ENCODE measurements at places on chromosomes 12 and 14. TPM values are rescaled to one million over a fixed set of nuclear protein-coding genes. Genes with fewer than 3 reads are reported as not detected.

DNA sequence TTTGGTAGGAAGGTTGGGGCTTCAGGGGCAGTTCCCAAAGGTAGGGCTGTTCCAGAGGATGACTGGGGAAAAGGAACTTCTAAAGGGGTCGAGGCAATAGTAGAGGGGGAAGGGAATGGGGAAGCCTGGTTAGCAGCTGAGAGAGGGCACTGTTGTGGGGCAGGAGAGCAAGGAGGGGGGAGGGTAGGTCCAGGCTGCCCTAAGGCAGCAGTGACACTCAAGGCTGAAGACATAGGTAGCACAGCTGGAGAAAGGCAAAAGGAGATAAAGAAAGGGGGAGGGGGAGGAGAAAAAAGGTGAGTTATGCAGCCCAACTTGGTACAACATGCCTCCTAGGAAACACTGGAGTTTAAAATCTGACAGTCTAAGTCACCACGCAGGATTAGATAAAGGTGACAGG lies 3.9 kb downstream of the NACA start:
- 0 out of 2 replicates have a peak overlapping the region, but pooled peaks have one; percentile 12 for H3K27ac ChIP-seq
- peaks cover 72% of the 10 kb centered on the region for H3K36me3 ChIP-seq
- peaks cover 22% of the 10 kb centered on the region for H3K4me1 ChIP-seq

DNA sequence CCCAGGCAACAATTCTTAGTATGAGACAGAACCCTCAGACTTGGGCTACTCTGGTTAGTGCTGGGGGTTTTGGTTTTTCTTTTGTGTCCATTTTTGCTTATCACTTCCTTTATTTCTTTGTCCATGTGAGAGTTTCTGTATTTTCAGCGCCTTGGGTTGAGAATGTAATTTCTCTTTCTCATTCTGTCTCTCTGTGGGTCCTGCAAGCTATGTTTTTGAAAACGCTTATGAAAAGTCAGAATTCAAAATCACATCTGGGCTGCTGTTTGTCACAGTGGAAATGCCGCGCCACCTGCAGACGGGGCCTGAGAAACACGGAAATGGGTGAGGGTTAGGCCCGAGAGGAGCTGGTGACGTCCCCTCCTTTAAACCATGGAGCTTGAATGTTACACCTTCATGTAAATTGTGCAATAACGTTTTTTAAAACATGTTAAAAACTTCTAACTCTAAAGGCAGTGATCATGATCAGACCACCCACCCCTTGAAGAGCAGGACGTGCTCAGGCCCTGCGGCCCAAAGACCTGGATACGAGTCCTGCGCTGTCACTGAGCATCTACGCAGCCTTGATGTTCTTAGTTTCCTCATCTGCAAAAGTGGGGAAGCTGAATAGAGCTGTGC lies 26.1 kb downstream of the JDP2 start:
- H3K36me3 ChIP-seq: peaks cover 42% of the 10 kb centered on the region

The RERG gene
- total RNA-seq: not detected

- no peaks in the 10 kb centered on the region for H3K27me3 ChIP-seq
- H3K4me3 ChIP-seq: no peak overlapping the region
- peak; percentile 26 for DNase-seq
- no peak overlapping the region for H3K27ac ChIP-seq
- H3K36me3 ChIP-seq: peaks cover 37% of the 10 kb centered on the region
- peaks cover 34% of the 10 kb centered on the region for H3K4me1 ChIP-seq
Observed at GRCh38 chr12:123943816-123944215, 28.8 kb downstream of the CCDC92 start.
